H1 (cell line): ENCODE measurements at places on chromosomes 1 and 21. TPM values are rescaled to one million over a fixed set of nuclear protein-coding genes. Genes with fewer than 3 reads are reported as not detected.

Gene GJA8
- not detected in 2 replicates for polyA plus RNA-seq

Gene AADACL3
- polyA plus RNA-seq = 0.33 and 0.52 TPM in 2 replicates

Gene KCNN3
- polyA plus RNA-seq = 3.7 and 4.5 TPM in 2 replicates

Gene PLXNA2
- 0.33 and 0.71 TPM in 2 replicates for polyA plus RNA-seq

- H3K4me3 ChIP-seq = no peak overlapping the region
- H3K27me3 ChIP-seq = no peaks in the 10 kb centered on the region
- no peak overlapping the region for H3K27ac ChIP-seq
- H3K4me1 ChIP-seq = no peaks in the 10 kb centered on the region
These were observed 1.9 kb upstream of the ATG4C start for GRCh38 chr1:62781841-62782543.

Gene TMEM269
- 0.14 TPM in 2 replicates for polyA plus RNA-seq

Gene AVPR1B
- 0.29 and 0.44 TPM in 2 replicates for polyA plus RNA-seq

- no peaks in the 10 kb centered on the region for H3K36me3 ChIP-seq
- no peak for DNase-seq
- H3K4me3 ChIP-seq = no peak overlapping the region
These were observed 1418.5 kb downstream of the PLA2G4A start for GRCh38 chr1:188247255-188247654.

DNA sequence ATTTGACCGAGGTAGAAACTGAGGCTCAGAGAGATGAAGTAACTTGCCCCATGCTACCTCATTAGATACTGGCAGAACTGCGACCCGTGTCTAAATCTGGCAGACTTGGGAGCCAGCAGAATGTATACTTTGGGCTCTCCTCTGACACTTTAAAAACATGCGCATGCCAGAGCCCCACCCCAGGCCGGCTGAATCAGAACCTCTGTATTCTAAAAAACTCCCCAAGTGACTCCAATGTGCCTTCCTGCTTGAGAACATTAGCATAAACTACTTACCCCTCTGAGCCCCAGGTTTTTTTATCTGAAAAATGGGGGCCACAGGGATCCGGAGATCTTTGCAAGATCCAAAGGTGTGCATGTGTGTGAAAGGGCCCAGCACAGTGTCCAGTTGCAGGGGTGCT, 344.7 kb upstream of the USP24 start:
- no peak overlapping the region for H3K4me3 ChIP-seq
- H3K27ac ChIP-seq = no peak overlapping the region
- no peaks in the 10 kb centered on the region for H3K4me1 ChIP-seq

Gene IL10
- polyA plus RNA-seq = not detected in 2 replicates

GRCh38 chr21:33493756-33494155, 2.2 kb upstream of the DNAJC28 start:
- no peaks in the 10 kb centered on the region for H3K4me1 ChIP-seq
- no peaks in the 10 kb centered on the region for H3K36me3 ChIP-seq
- no peak overlapping the region for H3K27ac ChIP-seq

DNA sequence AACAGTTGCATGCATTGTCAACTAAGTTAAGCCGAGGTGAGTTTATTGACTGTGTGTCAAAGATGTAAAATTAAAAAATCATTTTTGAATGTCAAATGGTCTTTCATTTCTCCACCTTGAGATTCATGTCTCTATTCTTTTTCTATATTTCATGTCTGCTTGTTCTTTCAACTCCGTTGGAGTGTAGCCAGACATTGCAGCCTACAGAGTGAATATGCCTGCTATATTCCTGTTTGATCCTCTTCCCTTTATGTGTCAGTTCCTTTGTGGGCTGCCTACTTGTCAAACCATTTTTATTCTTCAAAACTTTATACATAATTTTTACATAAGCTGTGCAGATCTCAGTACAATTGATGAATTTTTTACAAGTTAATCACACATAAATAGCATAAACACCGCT, 1325.8 kb upstream of the PRMT6 start:
- DNase-seq = no peak
- no peak overlapping the region for H3K27ac ChIP-seq
- H3K4me1 ChIP-seq = no peaks in the 10 kb centered on the region
- no peak overlapping the region for H3K4me3 ChIP-seq
- no peaks in the 10 kb centered on the region for H3K27me3 ChIP-seq
- H3K36me3 ChIP-seq = no peaks in the 10 kb centered on the region

Gene DNAJC28
- 0.75 and 0.97 TPM in 2 replicates for polyA plus RNA-seq

- H3K4me3 ChIP-seq = no peak overlapping the region
- H3K4me1 ChIP-seq = no peaks in the 10 kb centered on the region; the same call in 1 of the 2 replicates
- no peak overlapping the region for H3K27ac ChIP-seq
- DNase-seq = no peak
- H3K27me3 ChIP-seq = no peaks in the 10 kb centered on the region
These were observed 505.8 kb downstream of the SMYD3 start for GRCh38 chr1:246001142-246001836.

Gene THEM5
- not detected in 2 replicates for polyA plus RNA-seq

- H3K27ac ChIP-seq = no peak overlapping the region
- no peak for DNase-seq
- H3K27me3 ChIP-seq = no peaks in the 10 kb centered on the region
These were observed 660.7 kb downstream of the PTPRU start for GRCh38 chr1:29896791-29897714.

GRCh38 chr1:48093147-48093546, 96.0 kb upstream of the TRABD2B start:
- H3K4me3 ChIP-seq = no peak overlapping the region
- no peaks in the 10 kb centered on the region for H3K36me3 ChIP-seq
- peak; percentile 6 for DNase-seq
- H3K27me3 ChIP-seq = peaks cover 3% of the 10 kb centered on the region; the same call in 1 of the 2 replicates

Gene CD34
- 0.50 and 0.54 TPM in 2 replicates for polyA plus RNA-seq

DNA sequence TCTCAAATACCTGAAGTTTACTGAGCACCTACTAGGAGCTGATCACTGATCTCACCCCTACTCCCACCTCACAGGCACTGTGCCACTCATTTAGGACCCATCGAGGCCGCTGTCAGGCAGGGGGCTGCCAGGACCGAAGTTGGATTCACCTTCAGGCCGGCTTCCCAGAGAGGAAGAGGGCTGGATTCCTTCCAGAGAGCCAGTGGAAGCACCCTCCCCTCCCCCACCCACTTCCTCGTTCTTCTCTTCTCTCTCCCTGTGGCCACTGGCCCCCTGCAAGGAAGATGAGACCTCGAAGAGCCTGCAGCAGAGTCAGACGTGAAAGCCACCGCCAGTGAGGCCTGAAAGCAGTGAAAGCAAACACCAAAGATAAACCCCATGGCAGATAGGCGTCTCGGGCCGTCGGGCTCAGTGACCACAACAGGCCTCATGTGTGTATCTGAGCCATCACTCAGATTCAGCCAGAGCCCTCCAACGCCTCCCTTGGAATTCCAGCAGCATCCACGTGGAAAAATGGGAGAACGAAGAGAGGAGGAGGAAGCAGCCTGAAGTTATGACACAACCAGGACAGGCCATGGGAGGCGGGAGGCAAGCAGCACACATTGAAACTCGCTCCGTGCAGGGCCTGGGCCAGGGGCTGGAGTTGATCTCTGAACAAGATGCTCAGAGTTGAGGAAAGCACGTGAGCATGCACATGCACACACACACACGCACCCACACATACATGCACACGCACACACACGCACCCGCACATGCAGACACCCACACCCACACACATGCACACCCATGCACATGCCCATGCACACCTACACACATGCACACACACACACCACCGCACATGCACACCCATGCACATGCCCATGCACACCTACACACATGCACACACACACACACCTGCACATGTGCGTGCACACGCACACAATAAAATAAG, 6.2 kb upstream of the AGTRAP start:
- H3K27ac ChIP-seq = no peak overlapping the region
- no peak for DNase-seq
- H3K4me3 ChIP-seq = no peak overlapping the region
- H3K36me3 ChIP-seq = no peaks in the 10 kb centered on the region
- peaks cover 4% of the 10 kb centered on the region for H3K4me1 ChIP-seq

DNA sequence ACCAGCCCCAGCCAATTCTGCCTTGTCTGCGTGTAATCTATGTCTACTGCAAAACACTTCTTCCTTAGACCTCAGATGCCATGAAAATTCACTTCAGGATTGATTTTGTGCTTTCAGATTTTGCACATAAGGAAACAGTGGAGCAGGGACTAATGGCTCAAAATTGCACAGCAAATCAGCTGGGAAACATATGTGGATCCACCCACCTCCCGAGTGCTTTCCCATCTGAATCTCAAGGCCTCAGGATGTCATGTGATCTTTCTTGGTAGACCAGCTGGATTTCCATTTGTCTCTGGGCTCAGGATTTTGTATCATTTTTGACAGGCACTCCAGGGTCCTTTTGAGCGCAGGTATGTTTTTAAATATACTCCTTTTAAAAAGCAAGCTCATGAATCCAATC, 158.6 kb downstream of the MIS18A start:
- H3K27me3 ChIP-seq = no peaks in the 10 kb centered on the region
- H3K4me3 ChIP-seq = no peak overlapping the region
- no peaks in the 10 kb centered on the region for H3K36me3 ChIP-seq
- DNase-seq = no peak

Gene LYST
- polyA plus RNA-seq = 0.11 and 0.29 TPM in 2 replicates

DNA sequence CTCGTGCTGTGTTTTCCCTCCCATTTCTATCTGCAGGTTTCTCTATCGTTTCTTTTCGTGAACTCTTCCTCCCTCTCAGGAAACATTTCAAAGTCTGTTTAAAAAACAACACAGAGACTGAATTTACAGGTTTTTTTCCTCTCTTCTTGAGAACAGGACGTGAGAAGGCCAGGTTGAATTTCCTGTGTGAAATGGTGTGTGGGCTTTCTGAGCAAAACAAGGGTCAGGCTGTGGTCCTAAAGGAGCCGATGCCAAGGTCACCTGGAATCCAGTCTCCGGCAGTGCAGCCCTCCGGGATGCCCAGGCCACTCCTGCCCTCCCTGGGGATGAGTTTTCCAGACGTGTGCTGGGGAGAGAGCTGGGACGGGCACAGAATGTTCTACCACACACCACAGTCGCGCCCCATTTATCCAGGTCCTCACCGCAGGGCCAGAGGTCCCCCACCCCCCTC, 62.7 kb upstream of the RUNX3 start:
- no peaks in the 10 kb centered on the region for H3K27me3 ChIP-seq
- no peak for DNase-seq
- no peak overlapping the region for H3K4me3 ChIP-seq
- no peaks in the 10 kb centered on the region for H3K36me3 ChIP-seq

- no peaks in the 10 kb centered on the region for H3K4me1 ChIP-seq
- no peaks in the 10 kb centered on the region for H3K27me3 ChIP-seq
- H3K4me3 ChIP-seq = no peak overlapping the region
These were observed 59.2 kb upstream of the TNR start for GRCh38 chr1:175802407-175803123.

- no peaks in the 10 kb centered on the region for H3K4me1 ChIP-seq
- H3K27me3 ChIP-seq = no peaks in the 10 kb centered on the region
- H3K27ac ChIP-seq = no peak overlapping the region
- no peak overlapping the region for H3K4me3 ChIP-seq
- DNase-seq = no peak
These were observed 87.3 kb downstream of the ZBTB18 start for GRCh38 chr1:244138399-244138798.

DNA sequence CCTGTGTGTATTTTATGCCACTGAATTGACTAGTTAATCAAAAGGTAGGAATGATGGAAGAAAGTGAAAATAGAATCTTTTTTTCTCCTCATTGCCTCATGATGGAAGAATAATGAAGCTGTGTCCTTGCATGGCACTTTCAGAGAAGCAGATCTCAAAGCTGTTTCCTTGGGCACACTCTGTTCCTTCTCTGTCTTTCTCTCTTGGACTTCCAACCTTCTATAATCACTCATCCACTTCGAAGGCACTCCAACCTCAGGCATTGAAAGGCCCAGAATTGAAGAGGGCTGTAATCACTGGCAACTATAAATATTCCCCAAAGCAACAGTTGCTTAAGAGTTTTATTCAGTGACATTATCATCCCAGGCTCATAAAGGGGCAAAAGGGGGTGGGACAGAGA, 31.1 kb upstream of the DNASE2B start:
- no peak overlapping the region for H3K27ac ChIP-seq
- no peaks in the 10 kb centered on the region for H3K27me3 ChIP-seq
- H3K4me1 ChIP-seq = no peaks in the 10 kb centered on the region
- H3K36me3 ChIP-seq = no peaks in the 10 kb centered on the region
- H3K4me3 ChIP-seq = no peak overlapping the region

Gene PIGV
- polyA plus RNA-seq = 20.9 and 22.4 TPM in 2 replicates

Gene USH2A
- 0.02 TPM in 2 replicates for polyA plus RNA-seq

GRCh38 chr21:45055861-45056260, 18.5 kb upstream of the ADARB1 start:
- no peak for DNase-seq
- no peaks in the 10 kb centered on the region for H3K36me3 ChIP-seq
- no peaks in the 10 kb centered on the region for H3K27me3 ChIP-seq
- peaks cover 8% of the 10 kb centered on the region for H3K4me1 ChIP-seq
- H3K27ac ChIP-seq = no peak overlapping the region

DNA sequence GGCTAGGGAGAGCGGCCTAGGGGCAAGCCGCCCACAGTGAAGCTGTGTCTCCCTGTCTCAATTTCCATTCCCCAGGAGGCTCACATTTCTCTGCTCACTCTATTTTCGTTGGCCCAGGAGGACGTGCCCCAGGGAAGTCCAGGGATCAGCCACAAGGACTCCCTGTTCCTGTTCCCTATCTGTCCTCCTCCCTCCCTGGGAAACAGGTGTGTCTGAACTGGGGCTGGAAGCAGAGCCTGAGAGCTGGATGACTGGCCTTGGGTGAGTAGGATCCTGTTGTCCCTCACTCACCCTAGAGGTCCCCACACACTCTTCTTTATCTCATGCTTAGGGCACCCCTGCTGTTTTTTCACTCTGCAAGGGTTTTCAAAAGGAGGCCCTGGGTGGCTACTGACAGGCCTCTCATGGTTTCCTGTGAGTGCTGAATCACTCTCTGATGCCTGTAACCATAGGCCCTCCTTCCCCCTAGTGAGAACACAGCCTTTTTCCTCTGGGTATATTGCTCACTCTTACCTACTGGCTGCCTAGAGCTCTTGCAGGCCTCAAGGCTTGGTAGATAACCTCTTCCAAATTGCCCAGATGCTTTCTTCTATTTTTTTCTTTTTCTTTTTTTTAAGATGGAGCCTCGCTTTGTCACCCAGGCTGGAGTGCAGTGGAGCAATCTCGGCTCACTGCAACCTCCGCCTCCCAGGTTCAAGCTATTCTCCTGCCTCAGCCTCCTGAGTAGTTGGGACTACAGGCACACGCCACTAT, 3.3 kb upstream of the UTP11 start:
- H3K27ac ChIP-seq = peak overlapping the region; percentile 50; the same call in 1 of the 2 replicates
- H3K4me3 ChIP-seq = no peak overlapping the region; the same call in 1 of the 2 replicates
- no peak for DNase-seq
- H3K36me3 ChIP-seq = no peaks in the 10 kb centered on the region
- H3K4me1 ChIP-seq = peaks cover 7% of the 10 kb centered on the region

Gene GJA9
- polyA plus RNA-seq = not detected in 2 replicates

DNA sequence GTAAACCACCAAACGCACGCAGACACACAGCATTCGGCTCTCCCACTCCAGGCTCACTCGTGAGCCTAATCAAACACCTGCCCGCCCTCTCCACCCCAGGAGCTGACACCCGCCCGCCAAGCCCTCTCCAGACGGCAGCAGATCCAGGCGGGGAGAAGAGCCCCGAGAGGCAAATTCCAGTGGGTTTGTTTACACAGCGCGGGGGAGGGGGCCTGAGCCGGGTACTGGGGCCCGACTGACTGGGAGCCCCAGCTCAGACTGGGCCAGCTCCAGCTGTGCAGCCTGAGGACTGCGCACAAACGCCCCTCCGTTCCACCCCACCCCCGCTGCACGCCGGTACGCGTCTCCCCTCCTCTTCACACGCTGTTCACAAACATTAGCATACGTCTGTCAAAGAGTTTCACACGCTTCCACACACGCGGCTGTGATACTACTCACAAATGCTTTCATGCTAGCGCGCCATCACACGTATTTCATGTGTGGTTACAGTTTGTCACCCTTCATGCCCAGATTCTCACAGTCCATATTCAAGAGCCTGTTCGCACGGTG, 1.0 kb upstream of the EFNA1 start:
- no peak for DNase-seq
- H3K27me3 ChIP-seq = peaks cover 41% of the 10 kb centered on the region
- H3K27ac ChIP-seq = no peak overlapping the region
- H3K4me3 ChIP-seq = peak overlapping the region; percentile 71

Gene PLPPR4
- 0.74 and 1.0 TPM in 2 replicates for polyA plus RNA-seq

Gene FMO1
- polyA plus RNA-seq = 0.03 and 0.11 TPM in 2 replicates

Gene ATP6V1G3
- not detected in 2 replicates for polyA plus RNA-seq
